ENCODE measurements at places on chromosomes 13 and 19.

DNA sequence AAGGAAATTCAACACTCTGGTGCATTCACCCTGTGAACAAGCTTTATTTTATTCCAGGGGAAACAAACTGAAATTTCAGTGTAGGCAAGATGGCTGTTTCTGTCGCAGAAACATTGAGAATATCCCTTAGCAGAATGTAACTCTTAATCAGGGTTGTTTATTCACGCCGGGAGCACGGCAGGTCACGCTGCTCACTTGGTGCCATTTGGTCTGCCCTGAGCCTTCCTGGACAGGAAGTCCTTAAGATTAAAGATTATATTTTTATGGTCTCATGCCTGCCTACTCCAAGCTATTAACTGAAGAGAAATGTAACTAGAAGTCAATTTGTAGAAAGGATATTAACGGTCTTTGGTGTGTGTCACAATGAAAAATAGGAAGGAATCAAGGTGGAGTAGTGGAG is 185.3 kb upstream of the ARGLU1 start:
- no peak for DNase-seq

GRCh38 chr19:10736916-10737551 is 19.2 kb downstream of the DNM2 start:
- DNase-seq = no peak

DNA sequence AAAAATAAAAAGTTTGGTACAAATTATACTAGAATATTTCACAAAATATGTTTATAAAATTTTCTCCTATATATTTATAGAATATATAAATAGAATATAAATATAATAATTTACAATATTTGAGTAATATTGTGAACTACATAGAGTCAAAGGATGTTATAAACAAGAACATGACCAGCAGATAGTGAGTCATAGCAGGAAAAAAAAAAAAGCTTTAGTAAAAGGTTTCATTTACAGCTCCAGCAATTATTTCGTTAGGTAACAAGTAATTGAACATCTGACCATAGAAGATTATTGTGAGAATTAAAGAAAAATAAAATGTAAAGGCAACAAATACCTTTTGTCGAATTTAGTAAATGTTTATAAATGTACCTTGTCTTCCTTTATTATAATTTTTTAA is 864.1 kb downstream of the PCDH17 start:
- DNase-seq = no peak

DNA sequence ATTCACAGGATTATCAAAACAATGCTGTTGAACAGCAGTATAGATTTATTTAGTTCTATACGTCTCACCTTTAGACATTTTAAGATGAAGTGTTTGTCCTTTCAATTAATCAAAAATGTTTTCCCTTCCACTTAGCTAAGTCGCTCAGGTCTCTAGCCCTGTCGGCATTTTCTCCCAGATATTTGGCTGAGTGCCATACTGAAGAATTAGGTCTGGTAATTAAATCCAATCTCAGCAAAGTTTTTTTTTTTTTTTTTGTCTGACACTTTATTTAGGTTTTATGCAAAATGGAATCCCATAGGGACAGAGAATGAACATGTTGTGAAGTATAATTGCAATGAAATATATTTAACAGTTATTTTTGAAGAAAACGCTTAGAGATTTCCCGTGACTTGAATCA is 44.1 kb downstream of the RFC3 start:
- DNase-seq = no peak

DNA sequence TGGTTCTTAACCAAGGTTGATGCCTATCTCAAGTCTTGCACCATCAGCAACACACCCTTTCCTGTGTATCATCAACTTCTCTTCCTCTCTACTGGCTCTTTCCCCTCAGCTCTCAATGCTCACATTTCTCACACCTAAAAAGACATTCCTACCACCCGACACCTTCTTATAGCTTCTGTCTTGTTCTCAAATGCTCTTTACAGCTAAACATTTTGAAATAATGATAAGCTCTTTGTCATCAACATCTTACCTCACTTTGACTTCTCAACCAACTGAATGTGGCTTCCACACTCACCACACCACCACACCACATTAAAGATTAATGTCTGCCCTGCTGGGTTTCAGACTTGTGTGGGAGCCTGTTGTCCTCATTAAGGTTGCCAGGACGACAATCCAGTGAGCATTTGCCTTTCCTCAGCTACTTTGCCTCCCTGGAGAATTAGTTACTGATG is 67.8 kb downstream of the RXFP2 start:
- peak; percentile 54 for DNase-seq

- DNase-seq = no peak
Observed at GRCh38 chr13:53953183-53953582, 924.6 kb downstream of the OLFM4 start.

- DNase-seq = no peak
Observed at GRCh38 chr13:100526318-100527000, 62.1 kb downstream of the GGACT start.

Data from CD4-positive, alpha-beta T cell treated with Interleukin-4 for 1 hour (primary cell).